Coronary artery (tissue), 2 donors: ENCODE measurements at places on chromosomes 2 and 18.

- no peak for DNase-seq
Measured at GRCh38 chr18:36757991-36758390, 70.8 kb downstream of the TPGS2 start.

DNA sequence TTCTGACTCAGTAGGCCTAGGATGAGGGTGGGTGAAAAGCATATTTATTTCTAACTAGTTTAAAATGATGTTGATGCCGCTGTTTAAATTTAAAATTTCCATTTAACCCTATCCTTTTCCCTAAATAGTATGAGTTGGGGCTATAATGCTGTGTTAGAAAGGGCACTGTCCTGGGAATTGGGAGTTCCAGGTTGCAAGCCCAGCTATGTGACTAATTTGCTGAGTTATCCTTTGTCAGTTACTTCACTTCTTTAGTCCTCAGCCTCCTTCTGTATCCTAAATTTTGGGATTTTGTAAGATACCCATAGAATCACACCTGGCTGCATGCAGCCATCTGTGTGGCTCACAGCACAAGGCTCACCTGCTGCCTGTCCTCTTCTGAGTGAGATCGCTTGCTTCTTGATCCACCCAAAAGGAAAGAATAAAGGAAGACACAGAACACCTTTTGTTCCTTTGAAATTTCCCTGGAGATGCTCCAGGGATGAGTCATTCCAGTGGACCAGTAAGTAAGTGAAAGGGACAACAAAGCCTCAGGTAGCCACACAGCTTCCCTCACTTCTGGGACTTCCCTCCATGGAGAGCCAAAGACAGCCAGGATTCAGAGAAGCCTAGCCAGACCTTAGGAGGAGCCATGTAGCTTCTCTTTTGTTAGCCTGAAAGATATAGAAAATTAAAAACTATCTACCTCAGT is 97.2 kb downstream of the DTNA start:
- no peak for DNase-seq

GRCh38 chr18:44719519-44720060 is 38.9 kb downstream of the SETBP1 start:
- DNase-seq: no peak

DNA sequence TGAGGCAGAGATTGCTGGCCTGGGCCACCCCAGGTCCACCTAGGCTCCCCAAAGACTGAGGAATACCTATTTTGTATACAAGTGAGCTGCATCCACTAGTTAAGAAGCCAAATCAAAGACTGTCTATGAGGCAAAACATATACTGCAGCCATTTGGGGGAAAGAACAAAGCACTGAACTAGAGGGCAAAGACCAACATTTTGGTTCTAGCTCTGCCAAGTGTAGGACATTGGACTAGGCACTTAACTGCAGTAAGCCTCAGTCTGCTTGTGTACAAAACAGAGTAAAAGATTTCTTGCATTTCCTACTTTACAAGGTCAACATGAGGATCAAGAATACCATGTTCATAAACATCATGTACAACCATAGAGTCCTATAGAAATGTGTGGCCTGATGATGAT is 94.8 kb upstream of the CYP1B1 start:
- no peak for DNase-seq

GRCh38 chr18:75554176-75554575 is 126.7 kb upstream of the SMIM21 start:
- no peak for DNase-seq

DNA sequence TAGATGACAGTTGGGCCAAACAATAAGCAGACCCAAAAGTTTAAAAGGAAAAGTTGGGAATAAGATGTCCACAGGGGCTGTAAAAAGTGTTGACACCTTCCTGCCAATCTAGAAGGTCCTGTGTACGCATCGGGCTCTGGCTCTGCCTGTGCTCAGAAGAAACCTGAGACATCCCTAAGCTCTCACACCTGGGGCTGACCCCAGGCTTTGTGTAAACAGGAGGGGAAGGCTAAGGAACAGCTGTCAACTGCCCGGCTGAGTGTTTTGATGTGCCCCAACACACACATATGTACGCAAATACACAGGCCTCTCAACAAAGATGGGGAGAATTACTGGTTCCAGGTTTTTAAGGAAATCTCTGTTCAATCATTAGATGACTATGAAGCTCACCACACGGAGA is 59.5 kb downstream of the TMEM131 start:
- no peak for DNase-seq

DNA sequence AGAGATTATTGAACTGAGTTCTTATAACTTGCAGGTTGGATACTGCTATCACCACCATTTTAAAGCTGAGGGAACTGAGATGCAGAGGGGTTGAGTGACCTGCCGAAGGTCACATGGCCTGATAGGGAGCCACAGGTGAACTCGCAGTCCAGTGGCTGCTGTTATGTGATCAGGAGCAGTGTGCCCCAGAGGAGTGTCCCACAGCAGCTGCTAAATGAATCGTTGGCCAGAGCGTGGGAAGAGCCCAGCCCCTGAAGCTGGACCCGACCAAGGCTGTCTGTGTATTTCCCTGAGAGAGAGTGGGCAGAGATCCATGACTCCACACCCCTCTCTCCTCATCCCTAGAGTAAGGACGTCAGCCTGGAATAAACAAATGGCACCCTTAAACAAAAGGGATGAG is 26.7 kb upstream of the PRLH start:
- no peak for DNase-seq

DNA sequence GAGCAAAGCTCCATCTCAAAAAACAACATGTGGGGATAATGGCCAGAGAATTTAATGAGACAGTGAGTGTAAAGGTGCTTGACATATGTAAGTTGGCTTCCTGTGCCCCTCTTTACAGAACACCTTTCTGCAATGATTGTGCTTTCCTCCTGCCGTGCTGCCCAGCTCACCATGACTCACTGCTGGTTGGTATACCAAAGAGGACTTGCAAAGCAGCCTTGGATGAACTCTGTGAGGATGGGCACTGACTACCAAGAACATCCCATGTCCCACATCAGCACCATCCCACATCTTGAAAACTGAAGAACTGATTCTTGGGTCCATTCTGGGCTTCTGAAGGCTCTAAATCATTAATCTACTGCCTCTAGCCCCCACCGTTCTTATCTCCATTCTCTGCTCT is 52.2 kb downstream of the NGEF start:
- no peak for DNase-seq

GRCh38 chr2:30368258-30368657 is 78.8 kb upstream of the LCLAT1 start:
- no peak for DNase-seq

GRCh38 chr2:105794926-105795574 is 50.3 kb downstream of the NCK2 start:
- DNase-seq: no peak

GRCh38 chr2:240623531-240624010 is 1.7 kb upstream of the GPR35 start:
- DNase-seq: no peak

DNA sequence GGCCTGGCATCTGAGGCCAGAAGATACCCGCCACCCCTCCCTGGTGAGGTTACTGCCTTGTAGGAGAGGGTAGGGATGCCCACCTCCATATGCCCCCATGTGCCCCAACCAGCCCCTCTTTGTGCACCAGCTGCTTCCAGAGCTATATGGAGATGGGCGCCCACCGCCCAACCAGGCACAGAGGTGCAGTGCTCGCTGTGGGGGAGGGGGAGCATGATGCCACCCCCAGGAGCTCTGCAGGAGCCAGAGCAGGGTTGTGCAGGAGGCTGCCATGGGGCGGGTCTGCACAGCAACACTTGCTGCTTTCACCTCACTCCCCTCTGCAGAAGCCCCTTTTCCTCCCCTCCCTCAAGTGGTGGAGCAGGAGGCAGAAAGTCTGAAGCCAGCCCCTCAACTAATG is 174.6 kb downstream of the SMAD7 start:
- DNase-seq: no peak

DNA sequence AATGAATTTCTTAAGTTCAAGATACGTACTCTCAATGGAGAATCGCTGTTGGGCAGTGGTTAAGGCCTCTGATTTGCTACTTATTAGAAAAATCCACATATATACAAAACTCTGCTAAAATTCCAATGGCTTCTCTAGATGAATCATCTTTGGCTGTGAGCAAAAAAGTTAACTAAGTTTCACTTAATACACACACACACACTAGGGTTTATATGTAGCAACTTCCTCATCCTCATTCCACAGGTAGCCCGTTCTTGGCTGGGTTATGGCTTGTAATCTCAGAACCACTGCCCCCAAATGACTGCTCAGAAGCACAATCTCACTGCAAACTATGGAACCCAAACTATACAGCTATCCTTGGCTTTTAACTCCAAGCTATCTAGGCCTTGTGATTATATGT is 99.7 kb downstream of the SMAD2 start:
- no peak for DNase-seq

GRCh38 chr2:121994238-121995206 is 239.1 kb downstream of the TSN start:
- DNase-seq: no peak

DNA sequence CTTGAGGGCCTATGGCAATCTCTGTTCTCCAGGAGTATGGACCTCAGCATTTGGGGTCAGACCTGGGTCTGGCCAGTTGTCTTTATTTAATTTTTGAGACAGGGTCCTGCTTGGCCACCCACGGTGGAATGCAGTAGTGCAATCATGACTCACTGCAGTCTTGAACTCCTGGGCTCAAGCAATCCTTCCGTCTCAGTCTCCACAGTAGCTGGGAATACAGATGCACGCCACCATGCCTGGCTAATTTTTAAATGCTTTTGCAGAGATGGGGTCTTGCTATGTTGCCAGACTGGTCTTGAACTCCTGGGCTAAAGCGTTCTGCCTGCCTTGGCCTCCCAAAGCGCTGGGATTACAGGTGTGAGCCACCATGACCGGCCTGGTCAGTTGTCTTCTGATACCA is 46.4 kb upstream of the INHBB start:
- no peak for DNase-seq

- DNase-seq: no peak
Measured at GRCh38 chr2:83112858-83113257, 1346.2 kb downstream of the SUCLG1 start.

DNA sequence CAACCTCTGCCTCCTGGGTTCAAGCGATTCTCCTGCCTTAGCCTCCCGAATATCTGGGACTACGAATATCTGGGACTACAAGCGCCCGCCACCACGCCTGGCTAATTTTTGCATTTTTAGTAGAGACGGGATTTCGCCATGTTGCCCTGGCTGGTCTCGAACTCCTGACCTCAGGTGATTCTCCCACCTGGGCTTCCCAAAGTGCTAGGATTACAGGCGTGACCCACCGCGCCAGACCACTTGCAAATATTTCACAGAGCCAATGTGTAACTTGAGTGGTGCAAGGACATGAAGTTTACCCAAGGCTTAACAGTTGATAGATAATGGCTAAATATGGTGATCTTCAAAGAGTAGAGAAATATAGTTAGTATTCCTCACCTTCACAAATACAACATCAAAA is 14.1 kb upstream of the MTIF2 start:
- no peak for DNase-seq

- no peak for DNase-seq
Measured at GRCh38 chr2:99960790-99961189, 181.6 kb downstream of the AFF3 start.

- DNase-seq: no peak
Measured at GRCh38 chr2:212013626-212014025, 525.0 kb downstream of the ERBB4 start.

DNA sequence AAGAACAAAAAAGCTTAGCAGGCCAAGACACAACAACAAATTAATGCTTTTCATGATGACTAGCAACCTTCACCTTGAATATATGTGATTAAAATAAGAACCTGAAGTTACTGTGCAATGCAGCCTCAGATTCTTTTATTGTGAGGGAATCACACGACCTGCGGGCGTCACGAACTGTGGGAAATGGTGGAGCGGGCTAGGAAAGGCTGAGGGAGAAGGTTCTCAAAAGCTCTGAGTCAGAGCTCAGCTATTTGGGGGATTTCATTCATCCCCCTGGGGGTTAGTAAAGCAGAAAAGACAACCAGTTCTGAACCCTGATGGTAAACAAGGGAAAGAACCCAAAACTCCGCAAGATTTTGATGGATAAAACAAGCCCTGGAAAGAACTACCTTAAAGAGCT is 89.3 kb upstream of the NCKAP5 start:
- DNase-seq: no peak

GRCh38 chr2:121398853-121399252 is 113.9 kb upstream of the TFCP2L1 start:
- DNase-seq: no peak

- DNase-seq: no peak
Measured at GRCh38 chr18:76953156-76953555, 130.8 kb downstream of the ZNF236 start.

GRCh38 chr2:62817995-62818713 is 112.6 kb downstream of the EHBP1 start:
- DNase-seq: no peak

- DNase-seq: no peak
Measured at GRCh38 chr2:179596018-179596417, 265.4 kb downstream of the ZNF385B start.

- no peak for DNase-seq
Measured at GRCh38 chr18:62490967-62491695, 31.7 kb upstream of the ZCCHC2 start.

- DNase-seq: no peak
Measured at GRCh38 chr2:155372969-155373368, 674.5 kb downstream of the KCNJ3 start.

GRCh38 chr2:144156736-144157640 is 362.9 kb downstream of the ZEB2 start:
- no peak for DNase-seq

- DNase-seq: no peak
Measured at GRCh38 chr2:230924092-230924469, 961 bp downstream of the GPR55 start.

DNA sequence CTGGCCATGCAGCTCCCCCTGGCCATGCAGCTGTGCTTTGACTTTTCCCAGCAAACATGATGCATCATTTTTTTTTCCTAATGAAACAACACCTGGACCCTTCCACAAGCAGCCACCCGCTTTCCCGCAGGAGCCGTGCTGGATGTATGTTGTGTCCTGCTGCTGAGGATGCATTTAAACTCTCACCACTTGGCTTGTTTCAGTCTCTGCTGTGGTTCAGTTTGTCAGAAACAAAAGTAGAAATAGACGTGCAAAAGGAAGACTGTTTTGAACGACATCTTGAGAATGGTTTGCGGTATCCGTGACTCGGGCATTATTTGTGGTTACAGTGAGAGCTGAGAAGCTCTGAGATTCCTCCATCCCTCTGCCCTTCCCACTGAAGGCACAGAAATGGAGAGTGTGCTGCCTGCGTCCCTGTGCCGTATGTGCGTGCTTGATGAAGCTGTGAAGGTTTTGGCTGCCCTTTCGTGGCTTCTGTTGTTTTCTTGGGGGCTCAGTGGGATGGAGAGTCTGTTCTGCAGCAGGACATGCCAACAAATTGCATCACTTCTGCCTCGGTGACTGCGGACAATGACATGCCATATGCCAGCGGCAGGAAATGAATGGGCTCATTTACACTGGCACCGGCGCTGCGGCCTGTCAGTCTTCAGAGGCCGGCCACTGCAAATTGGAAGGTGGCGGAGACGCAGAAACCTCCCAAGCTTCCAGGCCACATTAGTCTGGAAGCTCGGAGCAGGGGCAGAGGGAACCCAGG is 417.7 kb upstream of the SALL3 start:
- no peak for DNase-seq

DNA sequence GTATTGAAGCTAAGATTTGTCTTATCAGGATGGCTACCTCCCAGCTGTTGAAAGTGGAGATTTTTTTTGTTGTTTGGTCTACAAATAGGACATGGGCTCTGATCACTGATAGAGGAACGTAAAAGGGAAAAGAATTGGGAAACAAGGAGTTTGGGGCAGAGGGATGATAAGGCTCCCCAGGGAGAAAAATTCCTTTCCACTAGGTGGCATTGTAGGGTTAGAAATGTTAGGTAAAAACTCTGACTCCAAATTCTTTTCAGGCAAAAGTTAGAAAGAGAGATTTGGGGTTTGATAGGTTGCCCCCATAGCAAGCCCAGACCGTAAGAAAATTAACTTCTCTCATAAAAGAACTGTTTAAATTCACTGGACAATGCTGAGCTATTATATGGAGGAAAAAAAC is 19.8 kb downstream of the CMPK2 start:
- no peak for DNase-seq
